T-helper 1 cell (primary cell): ENCODE measurements at places on chromosomes 4 and X.

GRCh38 chr4:73822389-73822788 lies 14.1 kb upstream of the CXCL6 start:
- DNase-seq, result no peak

- DNase-seq, result no peak
Observed at GRCh38 chrX:139495324-139495723, 35.2 kb upstream of the F9 start.

DNA sequence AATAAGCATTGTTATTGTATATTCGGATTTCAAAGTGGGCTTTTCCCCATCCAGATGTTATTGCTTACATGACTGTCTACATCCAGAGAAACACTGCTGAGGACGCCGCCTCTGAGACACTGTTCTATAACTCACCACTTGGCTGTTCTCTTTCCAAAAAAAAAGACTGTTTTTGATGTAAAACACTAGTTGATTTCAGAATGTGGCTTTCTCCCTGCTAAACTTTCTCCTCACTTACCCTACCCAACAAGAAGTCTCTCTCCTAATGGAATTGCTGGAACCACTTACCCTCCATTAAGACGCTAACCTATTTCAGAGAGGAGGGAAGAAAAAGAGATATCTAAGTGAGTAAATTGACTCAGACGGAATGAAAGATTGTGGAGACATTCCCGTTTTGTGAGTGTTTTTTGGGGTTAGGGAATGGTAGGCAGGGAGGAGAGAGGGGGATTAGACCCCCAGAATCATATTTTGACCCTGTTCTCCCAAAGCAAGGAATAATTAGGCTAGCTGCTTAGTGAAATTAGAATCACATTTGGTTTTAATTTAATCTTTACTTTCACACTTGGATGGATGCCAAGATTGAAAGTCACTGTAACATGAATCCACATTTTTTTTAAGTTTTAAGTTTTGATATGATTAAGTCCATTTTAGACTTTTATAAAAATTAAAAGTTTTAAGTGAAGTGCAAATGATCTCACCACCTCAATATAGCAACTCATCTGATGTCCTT lies 174.9 kb downstream of the CHIC2 start:
- DNase-seq, result no peak

DNA sequence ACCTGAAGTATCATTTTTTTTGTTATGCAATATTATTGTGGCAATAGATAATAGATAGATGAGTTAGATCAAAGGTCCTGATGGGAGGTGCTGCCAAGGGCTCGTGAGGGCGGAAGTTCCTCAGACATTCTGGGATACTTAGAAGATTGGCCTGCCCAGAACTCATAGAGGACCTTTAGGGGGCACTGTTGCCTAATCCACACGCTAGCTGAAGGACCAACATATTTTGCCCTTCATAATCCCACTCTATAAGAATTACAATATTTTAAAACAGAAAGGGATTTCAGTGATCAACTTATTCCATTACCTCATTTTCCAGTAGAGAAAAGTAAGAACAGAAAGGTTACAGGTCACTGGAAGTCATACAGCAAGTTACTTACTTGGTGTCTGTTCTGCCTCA lies 22.9 kb upstream of the COX7B2 start:
- no peak for DNase-seq

DNA sequence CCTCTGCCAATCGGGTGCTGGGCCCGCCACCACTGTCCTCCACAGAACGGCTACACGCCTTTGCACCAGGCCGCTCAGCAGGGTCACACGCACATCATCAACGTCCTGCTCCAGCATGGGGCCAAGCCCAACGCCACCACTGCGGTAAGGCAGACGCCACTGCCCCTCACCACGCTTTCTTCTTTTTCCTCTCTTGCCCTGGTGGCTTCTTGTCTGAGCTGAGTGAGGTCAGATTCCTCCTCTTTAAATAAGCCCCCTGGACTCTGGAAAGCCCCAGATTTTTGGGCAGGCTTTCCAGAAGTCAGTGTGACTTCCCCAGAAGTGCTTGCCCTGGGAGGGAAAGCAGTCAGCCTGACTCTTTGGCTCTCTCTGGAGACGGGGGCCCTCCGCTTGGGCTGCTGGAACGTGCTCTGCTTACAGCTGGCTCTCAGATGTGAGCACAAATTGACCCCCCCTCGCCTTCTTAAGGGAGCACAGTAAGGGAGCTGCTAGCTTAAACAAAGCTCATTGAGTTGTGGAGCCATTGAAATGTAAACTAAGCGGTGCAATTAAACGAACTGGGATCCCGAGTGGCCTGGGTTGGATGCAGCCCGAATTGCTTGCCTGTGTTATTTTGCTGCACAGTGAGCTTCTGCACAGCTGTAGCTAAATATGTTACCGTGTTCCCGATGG lies 243.1 kb downstream of the ANK2 start:
- no peak for DNase-seq

DNA sequence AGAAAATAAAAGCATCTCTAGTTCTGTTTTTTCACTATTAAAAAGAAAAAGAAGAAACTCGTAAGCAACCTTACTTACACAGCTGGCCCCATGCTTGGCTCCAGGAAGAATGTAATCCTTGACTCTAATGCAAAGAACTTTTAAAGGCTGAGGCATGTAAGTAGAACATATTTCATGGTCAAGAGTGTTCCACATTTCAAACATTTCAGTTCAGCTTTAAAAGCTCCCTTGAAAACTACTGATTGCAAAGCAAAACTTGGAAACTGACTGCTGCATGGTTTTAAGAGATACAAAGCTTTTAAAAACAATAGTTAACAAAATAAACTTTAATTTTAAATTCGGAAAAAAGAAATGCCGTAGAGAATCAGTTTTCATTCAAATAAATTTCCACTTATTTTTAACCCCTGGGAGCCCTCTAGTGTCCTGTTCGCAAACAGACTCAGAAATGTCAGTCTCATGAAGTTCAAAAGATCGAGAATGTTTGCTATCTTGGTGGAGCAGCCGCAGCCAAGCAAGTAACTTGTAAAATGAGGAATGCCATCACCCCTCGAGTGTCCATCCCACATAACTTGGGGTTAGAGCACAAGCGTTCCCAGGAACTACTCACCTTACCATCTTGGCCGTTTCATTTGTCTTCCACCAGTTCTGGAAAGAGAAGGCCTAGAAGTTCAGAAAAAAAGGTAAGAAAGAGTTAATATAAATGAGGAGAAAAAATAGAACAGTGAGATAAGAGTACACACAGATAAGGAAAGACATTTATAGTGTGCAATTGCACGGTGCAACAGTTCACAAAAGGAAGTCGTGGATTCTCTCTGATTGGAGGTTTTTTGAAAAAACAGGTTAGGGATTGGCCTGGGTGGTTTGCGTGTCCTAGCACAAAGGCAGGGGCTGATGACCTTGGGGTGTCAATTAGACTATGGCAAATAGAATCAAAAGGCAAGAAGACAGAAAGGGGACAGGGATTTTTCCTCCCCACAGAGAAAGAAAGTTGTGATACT lies at the start of gene GASK1B:
GASK1B (minus strand) TSS at position 765 of the 998 bp plus-strand sequence. CDS start 1,650 bp downstream, outside the sequence.
- no peak for DNase-seq

- DNase-seq, result no peak
Observed at GRCh38 chr4:174537634-174538033, 15.3 kb upstream of the HPGD start.

DNA sequence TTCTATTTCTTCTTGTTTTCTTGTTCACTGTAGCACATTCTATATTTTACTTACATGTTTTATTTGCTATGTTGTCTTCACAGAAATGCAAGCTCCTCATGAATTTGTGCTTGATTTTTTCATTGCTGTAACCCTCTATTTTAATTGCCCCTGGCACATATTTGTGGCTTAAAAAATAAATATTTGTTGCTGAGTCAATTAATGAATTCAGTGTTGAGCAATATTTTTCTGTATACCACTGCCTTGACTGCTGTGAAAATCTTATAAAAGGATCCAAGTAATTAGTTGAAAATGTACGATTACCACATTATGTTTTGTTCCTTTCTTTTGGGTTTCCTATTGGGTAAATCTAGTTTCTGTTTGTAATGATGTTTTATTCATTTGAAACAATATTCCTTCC lies 68.5 kb downstream of the FAM47A start:
- DNase-seq, result no peak

GRCh38 chrX:140917354-140918115 lies 84.9 kb upstream of the SPANXB1 start:
- no peak for DNase-seq

GRCh38 chrX:130136496-130136895 lies 26.2 kb upstream of the ELF4 start:
- no peak for DNase-seq
